ENCODE measurements at places on chromosomes 13 and 19. TPM values are rescaled to one million over a fixed set of nuclear protein-coding genes. Genes with fewer than 3 reads are reported as not detected.

DNA sequence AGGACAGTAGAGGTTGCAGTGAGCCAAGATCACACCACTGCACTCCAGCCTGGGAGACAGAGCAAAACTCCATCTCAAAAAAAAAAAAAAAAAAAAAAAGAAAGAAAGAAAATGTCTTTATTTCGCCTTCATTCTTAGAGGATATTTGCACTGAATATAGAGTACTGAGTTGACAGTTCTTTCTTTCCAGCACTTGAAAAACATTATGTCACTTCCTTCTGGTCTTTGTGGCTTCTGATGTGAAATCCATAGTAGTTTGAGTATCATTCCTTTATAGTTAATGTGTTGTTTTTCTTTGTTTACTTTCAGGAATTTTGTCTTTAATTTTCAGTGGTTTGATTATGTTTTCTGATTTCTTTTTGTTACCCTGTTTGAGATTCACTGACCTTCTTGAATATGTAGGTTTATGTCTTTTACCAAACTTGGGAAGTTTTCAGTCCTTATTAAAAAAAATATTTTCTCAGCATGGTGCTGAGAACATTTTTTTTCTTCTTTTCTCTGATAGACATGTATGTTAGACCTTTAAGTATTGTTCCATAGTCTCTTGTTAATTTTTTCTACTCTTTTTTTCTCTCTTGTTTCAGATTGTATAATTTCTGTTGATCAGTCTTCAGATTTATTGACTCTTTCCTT, 50.1 kb downstream of the PCCA start:
- no peak for DNase-seq

DNA sequence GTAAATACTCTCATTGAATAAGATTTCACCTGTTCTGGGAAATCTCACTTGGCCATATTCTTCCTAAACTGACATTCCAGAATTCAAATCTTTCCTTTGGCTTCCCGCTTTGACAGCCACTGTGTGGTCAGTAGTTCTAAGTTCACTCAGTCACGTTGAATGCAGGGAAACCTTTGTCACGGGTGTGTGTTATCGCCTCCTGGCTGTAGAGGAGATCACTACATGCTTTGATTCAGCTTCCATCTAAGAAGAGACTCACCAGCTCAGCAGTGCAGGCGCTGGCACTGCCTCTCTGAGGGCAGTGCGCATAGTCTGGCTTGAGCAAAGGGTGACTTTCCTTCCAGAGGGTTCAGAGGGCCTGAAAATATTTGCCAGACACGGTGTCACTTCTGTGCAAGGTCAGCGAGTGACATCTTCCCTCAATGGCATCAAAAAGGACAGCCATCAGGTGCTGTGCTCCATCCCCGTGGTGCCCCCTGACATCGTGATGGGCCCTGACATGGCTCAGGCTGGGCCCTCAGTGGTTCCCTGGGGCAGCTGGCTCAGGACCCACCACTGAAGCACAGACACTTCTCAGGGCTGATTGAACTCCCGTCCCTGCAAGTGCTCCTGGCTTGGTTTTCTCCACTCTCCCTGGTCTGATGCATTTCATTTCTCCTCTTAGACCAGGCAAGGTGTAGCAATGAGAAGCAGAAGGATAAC, 635.4 kb upstream of the ARGLU1 start:
- no peak for DNase-seq

DNA sequence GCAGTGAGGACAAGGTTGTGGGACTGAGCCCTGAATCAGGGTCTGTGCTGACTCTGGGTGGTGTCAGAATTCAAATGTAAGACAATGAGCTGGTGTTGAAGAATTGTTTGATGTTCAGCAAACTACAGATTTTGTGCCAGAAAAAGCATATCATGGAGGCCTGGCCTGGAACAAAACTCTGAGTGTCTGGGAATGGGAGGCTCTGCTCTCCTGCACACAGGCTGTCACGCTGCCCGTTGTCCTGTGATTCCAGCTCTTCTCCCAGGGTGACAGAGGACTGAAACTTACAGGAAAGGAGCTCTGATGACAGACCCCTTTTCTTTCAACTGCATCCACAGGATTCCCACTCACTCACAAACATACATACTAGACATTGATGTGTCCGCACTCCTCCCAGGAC, 120.1 kb downstream of the ZNF486 start:
- no peak for DNase-seq

The CCDC169 gene
- total RNA-seq = 5.5 TPM

- DNase-seq = no peak
Observed at GRCh38 chr19:34165295-34165738, 7.0 kb upstream of the LSM14A start.

Data from tongue (tissue), 3 donors.